Natural killer cell (primary cell): ENCODE measurements at places on chromosomes 5 and 9.
A peak's percentile ranks its signal among the peaks of the same experiment; 100 is the strongest.

DNA sequence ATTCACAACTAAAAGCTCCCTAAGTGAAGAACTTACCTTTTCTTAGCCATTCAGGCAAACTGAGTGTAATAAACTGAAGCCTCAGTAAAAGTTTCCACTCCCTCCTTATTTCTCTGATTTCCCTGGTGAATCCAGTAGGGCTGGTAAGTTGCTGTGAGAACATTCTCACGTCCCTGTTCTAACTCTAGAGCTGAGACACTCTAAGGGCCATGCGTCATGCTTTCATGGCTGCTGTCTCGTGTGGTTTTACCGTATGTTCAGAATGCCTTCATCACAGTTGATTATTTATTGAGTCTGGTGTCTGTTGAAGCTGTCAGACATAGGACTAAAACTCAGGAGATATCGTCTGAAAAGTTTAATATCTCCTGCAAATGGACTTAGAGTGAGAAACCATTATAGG lies 1.3 kb downstream of the OR2S2 start:
- DNase-seq = no peak

GRCh38 chr5:96387616-96388015 lies 45.4 kb downstream of the PCSK1 start:
- no peak for DNase-seq

DNA sequence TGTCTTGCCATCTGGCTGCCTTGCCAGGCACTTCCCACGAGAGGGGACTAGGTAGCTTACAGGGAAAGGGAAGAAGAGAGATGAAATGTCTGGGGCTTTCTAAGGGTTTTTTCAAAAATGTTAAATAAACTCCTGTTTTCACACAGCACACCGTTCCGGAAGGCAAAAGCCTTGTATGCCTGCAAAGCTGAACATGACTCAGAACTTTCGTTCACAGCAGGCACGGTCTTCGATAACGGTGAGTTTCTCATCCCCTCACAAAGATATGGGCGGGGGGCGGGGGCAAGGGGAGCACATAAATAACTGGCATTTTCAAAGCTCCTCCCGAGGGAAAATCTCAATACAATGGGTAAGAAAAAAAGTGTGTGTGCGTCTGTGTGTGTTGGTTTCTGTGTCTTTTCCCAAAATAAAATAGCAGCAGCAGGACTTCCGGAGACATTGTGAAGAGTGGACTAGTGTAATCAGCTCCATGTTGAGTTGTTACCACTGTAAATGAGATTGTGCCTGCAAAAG lies 189.6 kb downstream of the NR3C1 start:
- no peak for DNase-seq

DNA sequence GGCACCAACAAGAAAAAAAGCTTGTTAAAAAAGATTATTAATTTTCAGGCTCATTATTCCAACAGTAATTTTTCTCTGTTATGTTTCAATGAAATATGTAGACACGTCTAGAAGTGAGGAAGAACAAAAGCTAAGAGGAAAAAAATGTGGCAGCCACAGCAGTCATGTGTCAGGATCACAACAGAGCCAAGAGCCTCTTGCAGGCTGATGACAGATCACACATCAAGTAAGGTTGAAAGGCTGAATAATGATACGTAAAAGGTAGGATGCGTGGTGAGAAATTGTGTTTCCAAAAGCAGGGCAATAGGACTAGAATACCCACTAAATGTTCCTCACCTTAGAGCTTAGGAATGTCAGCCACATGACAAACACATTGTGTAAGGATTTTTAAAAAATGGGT lies 124.8 kb downstream of the HTR1A start:
- DNase-seq = no peak

DNA sequence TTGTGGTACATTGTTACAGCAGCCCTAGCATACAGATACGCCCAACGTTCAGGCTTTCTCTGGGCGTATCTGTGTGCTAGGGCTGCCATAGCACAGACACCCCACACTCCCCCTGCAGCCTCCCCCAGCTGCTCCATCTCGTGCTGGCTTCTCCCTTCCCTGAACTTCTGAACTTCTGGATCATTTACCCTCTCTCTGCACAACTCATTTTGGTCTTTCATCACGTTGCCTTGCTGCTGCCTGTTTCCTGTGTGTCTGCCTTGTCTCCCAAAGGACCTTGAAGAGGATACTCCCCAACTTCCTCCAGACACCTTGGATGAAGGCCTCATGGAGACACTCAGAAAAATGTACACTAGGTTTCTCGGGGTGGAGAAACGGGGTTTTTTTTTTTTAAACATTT lies 37.3 kb downstream of the SLIT3 start:
- DNase-seq = no peak

- DNase-seq = no peak
These were observed 390.4 kb upstream of the KCNN2 start for GRCh38 chr5:113971454-113971853.

DNA sequence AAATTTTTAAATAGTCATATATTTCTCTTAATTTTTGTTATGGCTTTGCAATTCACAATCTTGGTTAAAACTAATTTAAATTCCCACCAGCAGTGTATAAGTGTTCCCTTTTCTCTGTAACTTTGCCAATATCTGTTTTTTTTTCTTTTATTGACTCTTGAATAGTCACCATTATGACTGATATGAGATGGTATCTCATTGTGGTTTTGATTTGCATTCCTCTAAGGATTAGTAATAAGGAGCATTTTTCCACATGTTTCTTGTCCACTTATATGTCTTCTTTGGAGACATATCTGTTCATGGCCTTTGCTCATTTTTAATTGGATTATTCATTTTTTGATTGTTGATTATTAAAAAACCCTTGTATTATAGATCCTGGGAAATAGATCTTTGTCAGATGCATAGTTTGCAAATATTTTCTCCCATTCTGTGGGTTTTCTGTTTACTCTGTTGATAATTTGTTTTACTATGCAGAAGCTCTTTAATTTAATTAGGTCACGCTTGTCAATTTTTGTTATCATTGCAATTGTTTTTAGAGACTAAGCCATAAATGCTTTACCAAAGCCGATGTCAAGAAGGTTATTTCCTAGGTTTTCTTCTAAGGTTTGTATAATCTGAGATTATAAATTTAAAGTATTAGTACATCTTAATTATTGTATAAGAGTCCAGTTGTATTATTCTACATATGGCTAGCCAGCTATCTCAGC lies 610.9 kb downstream of the CHSY3 start:
- DNase-seq = no peak

DNA sequence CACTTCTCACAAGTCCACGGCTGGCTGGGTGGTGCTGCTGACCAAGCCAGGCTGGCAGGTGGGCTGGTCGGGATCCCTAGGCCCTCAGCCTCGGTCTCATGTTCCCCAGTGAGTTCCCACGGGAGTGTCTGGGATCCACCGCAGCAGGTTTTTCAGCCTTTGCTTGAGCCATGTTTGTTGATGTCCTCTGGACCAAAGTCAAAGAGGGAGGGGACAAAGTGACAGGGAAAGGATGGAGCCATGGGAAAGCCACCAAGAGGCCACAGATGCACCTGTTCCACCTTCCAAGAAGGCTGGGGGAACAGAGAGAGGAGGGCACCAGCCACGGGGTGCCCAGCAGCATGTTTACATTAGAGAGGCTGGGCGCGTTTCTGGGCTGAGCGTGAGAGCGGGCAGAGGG lies 2.8 kb upstream of the UBAC1 start:
- DNase-seq = no peak

- no peak for DNase-seq
These were observed 11.4 kb upstream of the GRPEL2 start for GRCh38 chr5:149333711-149334443.

DNA sequence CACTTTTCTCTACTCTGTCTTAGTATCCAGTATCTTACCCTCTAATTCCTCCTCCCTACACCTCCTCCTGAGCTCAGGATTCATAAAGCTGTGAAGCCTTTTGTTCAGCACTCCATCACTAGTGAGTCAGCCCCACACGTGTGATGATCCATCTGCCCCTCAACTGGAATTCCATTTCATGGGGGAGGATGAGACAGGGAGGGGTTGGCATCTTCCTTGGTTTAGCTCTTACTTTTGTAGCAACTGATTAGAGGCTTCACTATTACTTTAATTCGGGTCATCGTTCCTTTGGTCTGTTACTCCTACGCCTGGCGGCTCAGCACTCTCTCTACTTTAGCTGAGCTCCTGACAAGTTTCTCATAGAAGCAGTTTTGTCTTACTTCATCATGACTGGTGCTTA lies 11.8 kb downstream of the BTNL8 start:
- DNase-seq = no peak

- DNase-seq = peak; percentile 46
These were observed 121.2 kb downstream of the RAPGEF6 start for GRCh38 chr5:131513780-131514179.

- DNase-seq = no peak
These were observed 324.4 kb upstream of the MPDZ start for GRCh38 chr9:13603921-13604320.

DNA sequence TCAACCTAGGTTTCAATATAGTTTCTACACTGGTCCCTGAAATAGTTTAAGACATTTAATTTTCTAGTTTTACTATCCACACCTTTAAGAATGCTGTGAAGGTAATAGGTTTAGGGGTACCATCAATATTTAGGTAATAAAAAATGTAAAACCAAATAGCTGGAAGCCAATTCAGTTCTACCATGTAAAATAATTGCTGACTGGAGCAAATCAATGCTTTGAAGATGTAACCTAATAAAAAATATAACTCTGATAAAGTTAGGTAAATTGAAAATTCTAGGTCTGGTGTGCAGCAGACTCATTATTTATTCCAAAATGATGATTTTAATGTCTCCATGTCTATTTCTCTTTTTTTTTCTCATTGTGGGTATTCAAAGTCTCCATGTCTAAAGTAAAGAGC lies 21.8 kb downstream of the CDH6 start:
- DNase-seq = no peak

DNA sequence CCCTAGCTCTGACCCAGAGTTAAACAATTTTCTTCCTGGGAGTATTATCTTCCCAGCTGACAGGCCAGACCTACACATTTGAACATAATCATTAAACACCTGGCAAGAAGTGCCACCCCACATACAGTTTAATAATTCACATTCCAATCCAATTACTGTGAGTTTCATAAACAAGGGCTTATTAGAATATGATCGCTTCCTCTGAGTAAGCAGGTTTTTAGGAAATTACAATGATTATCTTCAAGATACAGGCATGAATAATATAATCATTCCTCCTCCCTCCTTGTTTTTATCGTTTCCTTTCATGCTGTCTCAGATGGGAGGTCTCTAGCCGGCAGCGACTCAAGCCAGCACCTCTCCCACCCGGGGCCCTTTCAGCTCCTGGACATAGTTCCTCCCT lies 15.8 kb upstream of the KIF4B start:
- DNase-seq = no peak

GRCh38 chr5:75667586-75667985 lies 49.7 kb downstream of the POC5 start:
- DNase-seq = no peak

DNA sequence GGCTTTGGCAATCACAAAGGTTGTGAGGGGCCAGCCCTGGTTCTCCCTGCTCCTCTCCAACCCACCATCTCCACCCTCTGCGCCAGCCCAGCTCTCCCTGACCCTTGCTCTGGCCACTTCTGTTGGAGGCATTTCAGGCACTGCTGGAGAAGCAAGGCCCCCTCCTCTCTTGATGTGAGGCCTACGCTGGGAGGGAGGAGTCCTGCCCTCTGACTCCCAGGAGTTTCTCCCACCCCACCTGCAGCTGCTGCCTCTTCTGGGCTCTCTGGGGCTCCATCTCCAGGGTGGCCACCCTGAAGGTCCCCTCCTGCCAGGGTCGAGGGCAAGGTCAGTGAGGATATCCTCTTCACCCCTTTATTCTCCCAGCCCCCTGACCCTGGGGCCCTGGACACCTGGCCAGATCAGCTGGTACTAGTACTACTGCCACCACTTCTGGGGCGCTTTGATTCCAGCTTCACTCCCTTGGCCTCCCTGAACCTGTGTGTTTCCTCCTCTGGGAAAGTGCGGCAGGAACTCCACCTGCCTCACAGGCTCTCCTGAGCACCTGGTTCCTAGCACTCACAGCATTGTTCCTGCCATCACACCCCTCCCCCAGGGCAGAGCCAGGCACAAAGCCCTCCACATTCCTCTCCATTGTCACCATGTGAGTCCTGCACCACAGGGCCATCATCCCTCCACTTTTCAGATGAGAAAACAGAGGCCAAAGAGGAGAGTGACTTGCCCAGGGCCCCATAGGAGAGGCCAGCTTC lies 23.8 kb upstream of the TDRD7 start:
- no peak for DNase-seq

GRCh38 chr9:35697486-35697885 lies 7.8 kb upstream of the TPM2 start:
- DNase-seq = no peak

DNA sequence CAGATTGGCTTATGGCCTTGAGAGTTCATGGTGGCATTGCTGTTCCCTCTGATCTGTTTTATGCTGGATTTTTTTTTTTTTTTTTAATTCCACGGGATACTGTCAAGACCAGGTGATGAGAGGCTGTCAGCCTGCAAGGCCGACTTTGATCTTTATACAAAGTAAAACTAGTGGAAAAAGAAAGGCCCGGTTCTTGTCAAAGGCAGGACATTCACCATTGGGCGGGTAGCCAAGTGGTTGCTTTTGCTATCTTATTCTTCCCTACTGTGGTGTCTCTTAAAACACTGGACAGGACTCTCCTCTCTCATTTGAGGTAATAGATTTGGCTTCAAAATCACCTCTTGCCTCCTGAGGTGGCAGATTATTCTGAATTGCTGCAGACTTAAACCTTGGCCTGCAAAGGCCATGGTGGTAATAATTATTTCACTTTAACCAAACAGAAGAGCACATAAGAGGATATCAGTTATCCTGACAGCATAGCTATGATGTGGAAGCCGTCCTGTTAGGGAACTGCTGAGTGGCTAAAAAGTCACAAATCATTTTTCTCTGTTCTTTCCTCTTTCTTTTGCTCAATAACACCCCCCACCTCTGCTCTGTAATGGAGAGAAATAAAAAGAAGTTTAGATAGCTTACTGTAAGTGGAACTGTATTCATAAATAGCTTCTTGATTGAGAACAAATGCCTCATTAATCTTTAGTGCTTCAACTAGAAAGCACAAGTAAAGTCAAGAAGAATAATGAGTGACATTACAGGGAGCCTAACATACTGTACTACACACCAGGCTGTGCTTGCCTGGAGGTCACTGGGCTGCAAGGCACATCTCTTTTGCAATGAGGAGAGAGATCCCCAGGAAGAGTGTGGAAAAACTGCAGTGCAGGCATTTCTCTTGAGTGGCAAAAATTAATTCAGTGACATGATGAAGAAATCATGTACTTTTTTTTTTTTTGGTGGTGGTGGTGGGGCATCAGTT lies 275.6 kb downstream of the KDM4C start:
- no peak for DNase-seq
